Naive thymus-derived CD4-positive, alpha-beta T cell (primary cell): ENCODE measurements at places on chromosomes 3 and 15. TPM values are rescaled to one million over a fixed set of nuclear protein-coding genes. Genes with fewer than 3 reads are reported as not detected.

DNA sequence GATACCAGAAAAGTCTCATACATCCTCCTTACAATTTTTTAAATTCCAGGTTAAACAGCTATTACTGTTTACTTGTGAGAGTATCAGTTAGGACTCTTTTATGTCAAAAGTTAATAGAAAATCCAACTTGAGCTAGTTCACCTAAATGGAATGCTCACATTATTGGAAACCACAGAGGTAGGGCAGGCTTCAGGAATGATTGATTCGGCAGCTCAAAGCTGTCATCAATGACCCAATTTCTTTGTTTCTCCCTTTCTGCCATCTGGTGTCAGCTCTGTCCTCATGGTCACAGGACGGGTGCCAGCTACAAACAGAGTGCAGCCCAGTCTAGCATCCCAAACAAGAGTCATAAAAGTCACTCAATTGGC lies 32.2 kb downstream of the CFAP20DC start:
- no peak for DNase-seq

GRCh38 chr3:171977860-171978259 lies 61.5 kb upstream of the FNDC3B start:
- DNase-seq, result no peak

- no peak for DNase-seq
These were observed 152.3 kb downstream of the CACNA1D start for GRCh38 chr3:53646723-53647122.

- DNase-seq, result no peak
These were observed 127.2 kb upstream of the DLG1 start for GRCh38 chr3:197425485-197426120.

DNA sequence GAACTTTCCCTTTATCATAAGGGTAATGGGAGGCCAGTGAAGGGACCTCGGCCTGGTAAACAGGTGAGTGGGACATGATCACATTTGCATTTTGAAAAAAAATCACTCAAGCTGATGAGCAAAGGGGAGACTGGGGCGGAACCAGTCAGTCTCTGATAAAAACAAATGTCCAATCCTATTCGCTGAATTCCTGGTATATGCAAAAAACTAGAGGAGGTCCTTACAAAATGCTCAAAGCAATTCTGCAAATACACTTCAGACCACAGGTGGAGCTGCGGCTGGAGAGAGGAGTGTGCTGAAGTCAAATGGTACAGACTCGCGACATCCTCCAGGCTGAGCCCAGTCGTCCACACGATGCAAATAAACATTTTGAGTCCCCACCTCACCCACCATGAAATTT lies 166.7 kb downstream of the FOXP1 start:
- DNase-seq, result peak; percentile 68

DNA sequence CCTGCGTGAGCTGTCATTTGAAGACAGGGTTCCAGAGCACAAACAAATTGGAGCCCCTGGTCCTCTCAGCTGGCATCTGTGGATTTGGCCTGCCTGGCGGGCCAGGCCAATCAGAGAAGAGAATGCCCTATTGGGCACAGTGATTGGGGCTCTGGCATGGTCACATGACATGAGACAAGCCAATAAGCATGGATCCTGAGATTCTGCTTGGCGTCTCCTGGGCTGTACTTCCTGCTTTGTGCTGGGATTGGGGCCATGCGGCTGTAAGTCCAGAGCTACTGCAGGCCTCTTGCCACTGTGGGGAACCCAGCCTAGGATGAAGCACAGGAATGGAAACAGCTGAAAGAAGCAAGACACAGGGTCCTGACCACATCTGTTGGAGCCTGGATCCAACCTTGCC lies 121.4 kb downstream of the FBLN2 start:
- DNase-seq, result no peak

DNA sequence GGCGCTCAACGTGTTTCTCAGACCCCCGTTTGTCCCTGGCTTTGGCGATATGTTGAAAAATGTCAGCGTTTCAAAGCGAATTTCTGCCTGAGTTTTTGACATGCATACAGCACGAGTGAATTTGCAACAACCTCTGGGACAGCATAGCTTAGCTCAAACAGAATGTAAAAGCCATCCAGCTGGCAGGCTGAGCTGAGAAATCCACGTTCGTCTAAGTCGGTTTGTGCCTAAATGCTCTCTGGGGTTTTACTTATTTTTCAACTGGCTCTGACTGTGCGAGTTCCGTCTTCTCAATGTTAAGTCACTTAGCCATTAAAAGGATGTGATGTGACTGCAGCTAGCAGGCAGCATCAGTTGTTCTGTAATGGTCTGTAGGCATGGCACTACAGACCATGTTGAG lies 243.5 kb upstream of the SLCO3A1 start:
- no peak for DNase-seq

GRCh38 chr15:70597056-70597603 lies 166.2 kb downstream of the UACA start:
- no peak for DNase-seq

- DNase-seq, result no peak
These were observed 590.0 kb upstream of the ADAMTS9 start for GRCh38 chr3:65277798-65278197.

- DNase-seq, result no peak
These were observed 202.2 kb upstream of the ADAMTS9 start for GRCh38 chr3:64890006-64890405.

DNA sequence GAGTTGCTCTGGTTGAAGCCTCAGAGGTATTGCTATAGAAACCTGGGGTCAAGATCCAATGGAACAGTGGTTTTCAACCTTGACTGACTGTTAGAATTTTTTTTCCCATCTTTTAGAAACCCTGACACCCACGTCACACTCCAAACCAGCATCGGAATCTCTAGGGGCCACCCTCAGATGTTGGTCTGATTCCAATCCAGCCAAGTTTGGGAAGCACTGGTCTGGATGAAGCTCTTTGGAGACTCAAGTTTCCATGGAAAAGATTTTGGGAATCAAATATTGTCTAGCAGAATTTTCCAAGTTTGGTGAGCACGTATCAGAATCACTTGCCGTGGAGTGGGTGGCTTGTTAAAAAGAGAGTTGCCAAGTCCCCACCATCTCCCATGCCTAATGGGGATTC lies 103.8 kb downstream of the THSD4 start:
- DNase-seq, result no peak

- DNase-seq, result peak; percentile 10
These were observed 1.7 kb upstream of the SLC2A2 start for GRCh38 chr3:171028025-171028778.

DNA sequence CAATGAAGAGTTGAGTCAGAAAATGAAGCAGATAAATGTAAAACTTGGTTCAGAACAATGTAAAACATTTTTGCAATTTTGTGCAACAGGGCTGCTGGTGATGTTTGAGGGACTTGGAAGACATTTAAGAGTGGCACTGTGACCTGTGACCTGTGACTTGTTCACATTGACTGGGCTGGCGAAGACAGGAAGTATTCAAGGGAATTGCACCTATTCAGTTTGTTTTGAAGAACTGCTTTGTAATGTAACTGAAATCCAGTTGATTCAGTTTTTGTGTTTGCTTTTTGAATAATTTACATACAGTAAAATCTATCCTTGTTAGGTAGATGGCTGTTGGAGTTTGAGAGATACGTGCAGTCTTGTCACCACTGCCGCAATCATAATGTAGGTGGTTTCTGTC lies 35.4 kb downstream of the MCTP2 start:
- no peak for DNase-seq

- DNase-seq, result no peak
These were observed 135.3 kb upstream of the LMCD1 start for GRCh38 chr3:8366219-8366810.

The ZCWPW2 gene
- 0.77 TPM for total RNA-seq

The FRMD5 gene
- 0.35 TPM for total RNA-seq

The CD86 gene
- total RNA-seq, result 1.4 TPM

The CATSPER2 gene
- 9.9 TPM for total RNA-seq

The FSTL1 gene
- total RNA-seq, result 0.05 TPM

The PLSCR4 gene
- not detected for total RNA-seq
